Activated naive CD4-positive, alpha-beta T cell treated with Interleukin-2 at 50 U/mL for 16 hours (primary cell): ENCODE measurements at places on chromosomes 7 and 10.

DNA sequence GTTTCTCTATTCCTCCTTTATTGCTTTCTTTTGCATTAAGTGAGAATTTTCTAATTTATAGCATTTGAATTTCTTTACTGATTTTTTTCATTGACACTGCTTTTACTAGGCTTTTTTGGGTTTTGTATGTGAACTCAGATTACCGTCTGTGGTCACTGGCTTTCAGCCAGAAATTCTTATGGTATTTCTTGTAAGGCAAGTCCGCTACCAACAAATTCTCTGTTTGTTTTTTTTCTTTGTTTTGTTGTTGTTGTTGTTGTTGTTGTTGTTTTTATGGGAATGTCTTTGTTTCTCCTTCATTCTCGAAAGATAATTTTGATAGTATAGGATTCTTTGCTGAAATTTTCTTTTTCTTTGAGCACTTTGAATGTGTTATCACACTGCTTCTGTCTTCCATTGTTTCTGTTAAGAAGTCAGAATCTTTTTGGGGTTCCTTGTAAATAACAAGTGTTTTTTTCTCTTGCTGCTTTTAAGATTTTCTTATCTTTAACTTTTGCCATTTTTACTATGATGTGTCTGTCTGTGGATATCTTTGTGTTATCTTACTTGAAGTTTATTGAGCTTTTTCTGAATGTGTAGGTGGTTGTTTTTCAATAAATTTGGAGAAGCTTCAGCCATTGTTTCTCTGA, 7.2 kb downstream of the NET1 start:
- no peak for DNase-seq

DNA sequence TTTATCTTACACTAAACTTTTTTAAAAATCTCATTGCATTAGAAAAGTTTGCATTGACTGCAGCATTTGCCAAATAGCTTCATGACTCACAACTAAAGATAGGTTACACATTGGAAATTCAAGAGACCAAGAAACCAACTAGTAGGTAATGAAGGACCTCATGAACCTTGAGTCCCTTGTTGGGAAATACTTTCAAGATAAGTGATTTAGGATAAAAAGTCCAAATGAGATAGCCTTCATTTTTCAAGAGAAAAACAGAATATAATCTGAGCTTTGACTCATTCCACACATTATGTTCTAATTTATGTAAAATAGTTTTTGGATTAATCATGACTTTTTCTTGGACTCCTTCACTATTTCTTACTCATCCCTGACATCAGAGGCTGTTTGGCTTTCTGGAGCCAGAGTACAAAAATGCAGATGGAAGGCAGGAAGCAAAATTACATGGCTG, 13.1 kb upstream of the LIPF start:
- no peak for DNase-seq

DNA sequence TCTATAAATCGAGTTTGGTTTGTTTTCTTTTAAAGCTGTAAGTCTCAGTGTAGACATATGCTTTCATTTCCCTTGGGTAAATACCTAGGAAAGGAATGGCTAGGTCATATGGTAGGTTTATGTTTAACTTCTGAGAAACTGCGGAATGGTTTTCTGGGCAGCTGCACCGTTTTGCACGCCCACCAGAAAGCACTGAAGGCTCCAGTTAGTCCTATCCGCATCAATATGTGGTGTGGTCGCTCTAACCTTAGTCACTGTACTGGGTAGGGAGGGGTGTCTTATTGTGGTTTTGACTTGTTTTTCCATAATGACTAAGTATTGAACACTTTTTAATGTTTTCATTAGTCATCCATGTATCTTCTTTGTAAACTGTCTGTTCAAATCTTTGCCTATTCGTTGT, 279.5 kb upstream of the AKR1E2 start:
- DNase-seq = peak; percentile 63

DNA sequence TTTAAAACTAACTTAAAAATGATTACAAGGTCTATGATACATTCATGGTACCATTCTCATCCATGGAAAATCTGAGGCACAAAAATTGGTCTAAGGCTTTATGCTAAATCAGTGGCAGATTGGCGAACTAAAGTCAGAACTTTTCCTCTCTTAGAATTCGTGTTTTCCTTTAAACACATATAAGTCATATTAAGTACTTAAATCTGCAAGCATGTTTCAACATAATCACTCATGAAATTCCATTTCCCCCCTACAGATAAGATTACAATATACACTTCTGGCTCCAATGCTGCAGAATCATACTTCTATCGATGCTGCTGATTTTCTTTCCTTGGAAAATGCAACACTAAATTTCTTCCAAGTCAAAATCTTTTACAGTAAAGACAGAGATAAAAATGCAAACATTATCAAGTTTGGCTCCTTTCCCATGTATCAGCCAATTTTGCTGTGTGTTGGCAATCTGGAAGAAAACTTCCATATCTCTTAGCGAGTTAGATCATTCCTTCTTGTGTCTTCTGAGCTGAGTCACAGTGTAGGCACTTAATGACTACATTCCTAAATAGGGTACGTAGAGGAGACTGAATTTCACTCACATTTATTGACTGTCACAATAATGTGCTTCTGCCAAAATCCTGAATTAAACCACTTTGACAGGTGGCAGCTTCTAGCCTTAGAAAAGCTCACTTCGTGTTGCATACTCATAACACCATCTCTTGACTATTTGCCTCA, 76.4 kb upstream of the LRRC17 start:
- no peak for DNase-seq

DNA sequence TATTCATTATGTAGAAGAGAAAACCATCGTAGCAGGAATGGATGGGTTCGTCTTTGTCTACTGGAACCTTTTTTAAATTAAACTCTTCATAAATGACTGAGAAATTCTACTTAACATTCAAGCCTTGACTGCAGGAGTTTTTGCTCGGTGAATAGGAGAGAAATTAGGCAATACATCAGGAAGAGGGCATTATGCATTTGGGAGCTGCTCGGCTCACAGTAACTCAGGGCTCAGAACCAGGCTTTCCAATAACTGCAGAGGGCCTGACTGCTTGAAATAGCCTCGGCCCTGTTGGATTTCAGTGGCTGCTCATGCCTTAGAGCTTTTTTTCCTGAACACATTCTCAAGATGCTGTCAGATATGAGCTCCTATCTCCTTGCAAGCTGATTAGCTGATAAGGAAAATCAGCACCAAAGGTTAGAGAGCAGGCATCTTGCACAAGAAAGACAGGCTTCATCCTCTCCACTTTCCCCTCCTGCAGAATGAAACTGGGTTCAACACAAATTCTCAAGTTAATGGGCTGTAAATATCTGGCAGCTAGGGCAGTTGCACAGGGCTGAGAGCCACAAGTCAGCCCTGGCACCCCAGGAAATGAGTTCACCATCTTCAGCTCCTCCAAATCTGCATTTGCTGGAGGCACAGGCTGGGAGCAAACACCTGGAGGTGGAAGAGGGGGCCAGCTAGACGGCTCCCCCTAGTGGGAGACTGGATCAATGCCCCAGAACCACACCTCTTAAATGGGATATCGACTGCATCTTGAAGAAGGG, 24.3 kb downstream of the TECTB start:
- peak; percentile 18 for DNase-seq

- no peak for DNase-seq
These were observed 3.4 kb upstream of the AKR1C8 start for GRCh38 chr10:5188358-5188757.

- no peak for DNase-seq
These were observed 4.2 kb downstream of the LRRC27 start for GRCh38 chr10:132336064-132336746.

GRCh38 chr10:48710647-48711275, 26.1 kb downstream of the WDFY4 start:
- DNase-seq = no peak
